Stimulated activated CD8-positive, alpha-beta memory T cell treated with anti-CD3 and anti-CD28 coated beads, Interleukin-4, amount 100 ng/mL, for 1 hour (primary cell): ENCODE measurements at places on chromosomes 1 and 21.

GRCh38 chr1:225461533-225462428, 33.9 kb upstream of the LBR start:
- DNase-seq: no peak

- DNase-seq: no peak
Measured at GRCh38 chr1:228979325-228979699, 244.0 kb downstream of the RHOU start.

DNA sequence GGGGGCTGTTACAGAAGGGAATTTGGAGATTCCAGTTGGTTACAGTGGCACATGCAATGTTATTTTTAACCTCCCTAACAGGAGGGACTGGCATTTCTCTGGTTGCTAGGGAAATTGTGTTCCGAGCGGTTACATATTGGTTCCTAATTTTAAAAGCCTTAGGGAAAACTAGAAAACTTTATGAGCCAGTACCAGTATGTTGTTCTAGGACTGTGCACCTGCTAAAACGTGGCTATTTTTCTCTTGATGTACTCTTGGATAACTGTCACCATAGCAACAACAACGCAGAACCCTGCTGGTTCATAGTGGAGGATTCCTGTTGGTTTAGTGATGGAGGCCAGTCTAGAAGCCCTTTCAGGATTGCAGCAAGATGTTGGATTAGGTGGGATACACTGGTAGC, 68.9 kb upstream of the PGBD5 start:
- no peak for DNase-seq

- no peak for DNase-seq
Measured at GRCh38 chr1:225995919-225996864, 3.0 kb downstream of the SDE2 start.

- DNase-seq: no peak
Measured at GRCh38 chr1:216739793-216740192, 16.6 kb upstream of the ESRRG start.
